ENCODE measurements at places on chromosomes 5 and 9. TPM values are rescaled to one million over a fixed set of nuclear protein-coding genes. Genes with fewer than 3 reads are reported as not detected.

The FRMD3 gene
- 2.6 TPM for polyA plus RNA-seq

The CDKN2B gene
- 0.23 TPM for polyA plus RNA-seq

The PCDHB4 gene
- 1.7 TPM for polyA plus RNA-seq

The ABO gene
- polyA plus RNA-seq, result 5.1 TPM

The ADGRV1 gene
- 11.8 TPM for polyA plus RNA-seq

The RNF183 gene
- polyA plus RNA-seq, result 0.67 TPM

The MOB3B gene
- polyA plus RNA-seq, result 13.2 TPM

The ARSI gene
- polyA plus RNA-seq, result 31.9 TPM

The STPG3 gene
- 1.1 TPM for polyA plus RNA-seq

The MACIR gene
- 16.8 TPM for polyA plus RNA-seq

The SGCD gene
- polyA plus RNA-seq, result 7.5 TPM

The PCSK1 gene
- 0.43 TPM for polyA plus RNA-seq

The OR1Q1 gene
- not detected for polyA plus RNA-seq

The FBP2 gene
- polyA plus RNA-seq, result 2.9 TPM

The PCDHA3 gene
- 0.26 TPM for polyA plus RNA-seq

The RFESD gene
- polyA plus RNA-seq, result 3.4 TPM

The PLAC8L1 gene
- polyA plus RNA-seq, result 1.8 TPM

The PCDHA1 gene
- polyA plus RNA-seq, result 0.10 TPM

The WDR41 gene
- polyA plus RNA-seq, result 82.7 TPM

The PCDH12 gene
- polyA plus RNA-seq, result 33.6 TPM

The TAF11L5 gene
- polyA plus RNA-seq, result not detected

The PCDHA5 gene
- polyA plus RNA-seq, result 0.08 TPM

The CDH6 gene
- 7.1 TPM for polyA plus RNA-seq

The GRIA1 gene
- 9.5 TPM for polyA plus RNA-seq

The GABBR2 gene
- 1.4 TPM for polyA plus RNA-seq

The UNC5A gene
- polyA plus RNA-seq, result 0.78 TPM

The BTNL8 gene
- polyA plus RNA-seq, result 0.85 TPM

The SLC6A7 gene
- polyA plus RNA-seq, result 0.04 TPM

The RASGEF1C gene
- polyA plus RNA-seq, result 0.35 TPM

The RELL2 gene
- polyA plus RNA-seq, result 0.16 TPM

The EFNA5 gene
- 26.5 TPM for polyA plus RNA-seq

The KIF24 gene
- polyA plus RNA-seq, result 4.2 TPM

The SLC46A2 gene
- polyA plus RNA-seq, result 0.33 TPM

The TOR2A gene
- polyA plus RNA-seq, result 11.1 TPM

The IFNA13 gene
- not detected for polyA plus RNA-seq

The PCDHB9 gene
- 4.0 TPM for polyA plus RNA-seq

The MEF2C gene
- 68.8 TPM for polyA plus RNA-seq

The FKTN gene
- polyA plus RNA-seq, result 40.2 TPM

The TRMT10B gene
- polyA plus RNA-seq, result 20.2 TPM

The RASEF gene
- 9.1 TPM for polyA plus RNA-seq

The PCDHGB3 gene
- polyA plus RNA-seq, result 2.5 TPM

The SLC36A2 gene
- polyA plus RNA-seq, result not detected

The S100Z gene
- 0.26 TPM for polyA plus RNA-seq

The ARID3C gene
- polyA plus RNA-seq, result not detected

Measured in right lung (tissue), 10 donors.